ENCODE measurements at places on chromosomes 16 and 17.

DNA sequence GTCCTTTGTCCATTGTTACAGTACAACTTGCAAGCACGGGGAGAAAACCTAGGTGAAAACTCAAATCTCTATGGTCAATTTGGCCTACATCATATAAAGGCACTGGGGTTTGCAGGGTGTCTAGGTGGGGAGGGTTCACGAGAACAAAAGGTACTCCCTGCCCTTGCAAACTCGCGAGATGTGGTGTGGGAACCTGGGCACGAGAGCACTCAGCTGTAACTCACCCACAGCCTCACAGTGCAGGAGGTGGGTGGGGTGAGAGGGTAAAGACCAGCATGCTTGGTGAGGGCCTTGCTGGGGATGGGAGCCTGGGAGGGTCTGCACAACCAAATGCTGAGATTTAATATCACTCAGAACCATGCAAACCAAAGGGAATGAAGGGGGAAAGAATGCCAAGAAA is 18.4 kb upstream of the ZNF594 start:
- no peak for DNase-seq

GRCh38 chr16:23687034-23687808 is 8.5 kb downstream of the PLK1 start:
- no peak for DNase-seq

- DNase-seq: no peak
Measured at GRCh38 chr16:47858333-47858982, 297.3 kb downstream of the ABCC12 start.

GRCh38 chr17:71866095-71866494 is 254.7 kb upstream of the SOX9 start:
- DNase-seq: no peak

DNA sequence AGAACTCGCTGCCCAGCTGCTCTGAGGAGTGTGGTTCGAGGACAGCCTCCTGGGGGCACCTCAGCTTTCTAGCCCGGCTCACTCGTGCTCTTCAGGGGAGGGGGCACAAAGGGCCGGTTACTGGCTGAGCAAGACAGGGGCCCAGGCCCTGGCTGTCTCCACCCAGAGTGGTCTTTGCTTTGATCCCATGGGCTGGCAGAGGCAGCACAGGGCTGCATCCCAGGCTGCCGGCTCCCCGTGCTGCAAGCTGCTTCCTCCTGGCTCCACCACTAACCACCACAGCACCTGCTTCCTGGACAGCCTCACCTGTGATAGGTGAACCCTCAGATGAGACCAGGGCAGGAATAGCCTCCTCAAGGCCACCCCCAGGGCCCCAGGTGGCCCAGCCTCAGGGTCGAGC is 6.8 kb downstream of the SPPL2C start:
- no peak for DNase-seq

- no peak for DNase-seq
Measured at GRCh38 chr16:89880477-89881367, 7.3 kb downstream of the TCF25 start.

DNA sequence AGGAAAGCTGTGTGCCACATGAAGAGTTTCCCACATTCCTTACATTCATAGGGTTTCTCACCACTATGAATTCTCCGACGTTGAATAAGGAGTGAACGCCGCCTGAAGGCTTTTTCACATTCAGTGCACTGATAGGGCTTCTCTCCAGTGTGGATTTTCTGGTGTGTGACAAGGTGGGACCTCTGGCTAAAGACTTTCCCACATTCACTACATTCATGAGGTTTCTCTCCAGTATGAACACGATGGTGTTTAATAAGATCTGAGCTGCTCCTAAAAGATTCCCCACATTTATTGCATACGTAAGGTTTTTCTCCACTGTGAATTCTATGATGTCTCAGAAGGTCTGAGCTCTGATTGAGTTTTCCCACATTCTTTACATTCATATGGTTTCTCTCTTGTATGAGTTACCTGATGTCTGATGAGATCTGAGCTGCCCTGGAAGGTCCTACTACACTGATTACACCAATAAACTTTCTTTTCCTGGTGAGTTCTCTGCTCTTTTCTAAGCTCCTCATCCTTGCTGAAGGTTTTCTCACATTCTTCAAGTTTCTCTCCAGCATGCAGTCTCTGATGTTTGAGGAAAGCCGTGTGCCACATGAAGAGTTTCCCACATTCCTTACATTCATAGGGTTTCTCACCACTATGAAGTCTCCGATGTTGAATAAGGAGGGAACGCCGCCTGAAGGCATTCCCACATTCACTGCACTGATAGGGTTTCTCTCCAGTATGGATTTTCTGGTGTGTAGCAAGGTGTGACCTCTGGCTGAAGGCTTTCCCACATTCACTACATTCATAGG is 10.0 kb downstream of the ZNF594 start:
- no peak for DNase-seq

DNA sequence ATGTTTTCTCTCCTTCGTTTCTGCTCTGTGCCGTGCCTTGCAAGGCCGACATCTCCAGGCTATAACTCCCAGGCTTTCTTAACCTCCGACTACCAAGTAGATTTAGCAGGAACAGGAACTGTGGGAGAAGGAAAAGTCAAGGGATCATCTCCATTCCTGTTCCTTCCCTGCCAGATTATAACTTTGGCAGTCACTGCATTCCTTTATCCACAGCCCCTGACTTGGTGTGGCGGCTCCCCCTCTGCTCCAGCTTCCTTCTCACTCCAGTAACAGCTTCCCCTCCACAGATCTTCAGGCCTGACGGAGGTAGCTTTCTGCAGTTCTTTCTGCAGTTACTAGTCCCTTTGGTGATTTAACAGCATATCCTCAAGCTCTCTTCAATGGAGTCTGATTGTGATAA is 234.6 kb upstream of the MON1B start:
- no peak for DNase-seq

- no peak for DNase-seq
Measured at GRCh38 chr17:37824534-37825485, 80.0 kb upstream of the HNF1B start.

DNA sequence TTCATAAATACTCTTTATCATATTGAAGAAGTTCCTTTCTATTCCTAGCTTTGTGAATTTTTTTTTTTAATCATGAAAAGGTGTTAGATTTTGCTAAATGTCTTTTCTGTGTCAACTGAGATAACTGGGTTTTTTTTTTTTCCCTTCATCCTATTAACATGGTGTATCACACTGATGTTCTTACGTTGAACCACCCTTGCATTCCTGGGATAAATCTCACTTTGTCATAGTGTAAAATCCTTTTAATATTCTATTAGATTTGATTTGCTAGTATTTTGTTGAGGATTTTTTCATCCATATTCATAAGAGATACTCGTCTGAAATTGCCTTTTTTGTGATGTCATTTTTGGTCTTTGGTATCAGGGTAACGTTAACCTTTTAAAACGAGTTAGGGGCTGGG is 49.2 kb downstream of the CHCT1 start:
- no peak for DNase-seq

DNA sequence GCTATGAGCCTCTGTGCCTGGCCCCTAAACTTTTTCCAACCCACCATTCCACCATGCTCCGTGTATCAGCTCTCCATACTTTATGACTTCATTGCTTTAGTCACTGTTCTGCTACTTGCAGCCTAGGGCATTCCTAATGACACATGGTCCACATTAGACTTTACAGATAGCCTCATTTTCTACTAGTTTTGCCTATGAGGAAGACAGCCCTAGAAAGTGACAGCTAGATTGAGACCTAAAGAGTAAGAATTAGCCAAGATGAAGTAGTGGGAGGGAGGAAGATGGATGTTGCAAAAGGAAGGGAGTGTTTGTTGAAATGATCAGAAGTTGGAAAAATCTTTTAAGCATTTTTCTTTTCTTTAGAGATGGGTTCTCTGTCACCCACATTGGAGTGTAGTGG is 11.0 kb downstream of the C16orf54 start:
- no peak for DNase-seq

- DNase-seq: no peak
Measured at GRCh38 chr16:3155972-3156371, 21.1 kb downstream of the ZNF213 start.

DNA sequence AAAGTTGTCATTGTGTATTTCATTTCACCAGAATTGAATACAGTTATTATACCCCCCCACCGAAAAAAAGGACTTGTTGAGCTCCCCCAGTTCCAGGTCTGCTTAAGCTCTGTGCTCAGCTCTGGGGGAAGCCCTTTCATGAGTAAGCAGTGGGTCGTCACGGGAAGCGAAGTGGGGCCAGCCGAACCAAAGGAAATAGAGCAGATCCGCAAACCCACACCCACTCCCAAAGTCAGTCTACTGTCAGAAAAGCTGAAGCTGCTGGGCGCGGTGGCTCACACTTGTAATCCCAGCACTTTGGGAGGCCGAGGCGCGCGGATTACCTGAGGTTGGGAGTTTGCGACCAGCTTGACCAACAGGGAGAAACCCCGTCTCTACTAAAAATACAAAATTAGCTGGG is 50.1 kb downstream of the PECAM1 start:
- DNase-seq: no peak

- DNase-seq: no peak
Measured at GRCh38 chr16:17368446-17368845, 102.3 kb downstream of the XYLT1 start.

DNA sequence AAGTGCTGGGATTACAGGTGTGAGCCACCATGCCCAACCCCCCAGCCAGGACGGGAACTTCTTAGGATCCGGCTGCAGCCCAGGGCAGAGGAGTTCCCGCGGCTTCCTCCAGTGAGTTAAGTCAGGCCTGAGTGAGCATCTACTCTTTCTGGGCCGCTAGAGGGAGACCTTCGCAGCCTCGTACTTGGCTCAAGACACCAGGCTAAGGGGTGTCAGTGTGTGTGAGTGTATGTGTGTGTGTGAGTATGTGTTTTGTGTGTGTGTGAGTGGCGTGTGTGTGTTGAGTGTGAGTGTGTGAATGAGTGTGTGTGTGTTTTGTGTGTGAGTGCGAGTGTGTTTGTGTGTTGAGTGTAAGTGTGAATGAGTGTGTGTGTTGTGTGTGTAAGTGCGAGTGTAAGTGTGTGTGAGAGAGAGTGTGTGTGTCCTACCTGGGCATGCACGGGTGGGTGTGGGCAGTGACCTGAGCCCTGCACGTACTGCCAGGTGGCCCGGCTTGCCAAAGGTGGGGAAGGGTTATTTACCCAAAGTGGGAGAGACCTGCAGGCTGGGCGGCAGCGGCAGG is 58.5 kb downstream of the TMEM235 start:
- DNase-seq: peak; percentile 93

- DNase-seq: no peak
Measured at GRCh38 chr17:12977008-12977751, 40.6 kb downstream of the ELAC2 start.

DNA sequence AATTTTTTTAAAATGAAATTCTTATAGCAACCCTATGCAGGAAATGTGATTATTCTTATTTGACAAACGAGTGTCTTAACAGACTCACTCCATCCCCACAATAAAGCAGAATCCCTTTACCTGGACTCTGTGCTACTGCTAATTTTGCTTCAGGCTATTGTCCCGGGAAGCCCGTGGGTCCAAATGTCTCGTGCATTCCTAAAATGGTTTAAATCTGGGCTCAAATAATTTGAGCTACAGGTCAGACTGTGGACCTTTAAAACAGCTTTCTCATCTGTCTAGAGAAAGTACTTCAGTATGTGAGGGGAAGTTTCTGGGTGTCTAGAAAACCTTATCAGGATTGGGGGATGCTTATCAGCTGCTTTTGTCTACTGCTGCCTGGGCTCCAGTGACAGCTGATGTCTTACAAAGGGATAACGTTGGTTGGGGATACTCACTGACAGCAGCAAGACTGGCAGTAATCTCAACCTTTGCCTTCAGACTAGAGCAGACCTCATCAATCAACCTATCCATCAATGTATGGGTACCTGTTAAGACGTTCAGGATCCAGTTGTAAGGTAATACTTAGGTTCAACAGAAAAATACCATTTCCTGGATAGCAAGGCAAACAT is 197.9 kb upstream of the CDH11 start:
- no peak for DNase-seq

- DNase-seq: peak; percentile 88
Measured at GRCh38 chr16:25109643-25110042, 1.9 kb upstream of the LCMT1 start.

GRCh38 chr16:81456523-81457325 is 12.1 kb downstream of the CMIP start:
- DNase-seq: no peak

DNA sequence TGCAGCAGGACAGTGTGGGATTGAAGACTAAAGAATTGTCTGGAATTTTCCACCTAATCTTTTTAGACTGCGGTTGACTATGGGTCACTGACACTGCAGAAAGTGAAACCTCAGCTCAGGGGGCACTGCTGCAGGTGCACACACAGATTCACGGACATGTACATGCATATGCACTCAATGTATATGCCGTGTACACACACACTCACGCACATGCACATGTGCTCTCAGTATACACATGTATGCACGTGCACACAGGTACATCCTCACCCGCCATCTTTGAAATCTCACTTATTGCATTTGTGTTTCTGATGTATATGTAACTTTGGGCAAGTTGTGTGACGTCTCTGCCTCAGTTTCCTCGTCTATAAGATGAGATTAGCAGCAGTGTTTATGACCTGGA is 27.3 kb downstream of the CMIP start:
- no peak for DNase-seq

GRCh38 chr17:1737531-1738291 is 5.0 kb upstream of the SERPINF2 start:
- DNase-seq: no peak

DNA sequence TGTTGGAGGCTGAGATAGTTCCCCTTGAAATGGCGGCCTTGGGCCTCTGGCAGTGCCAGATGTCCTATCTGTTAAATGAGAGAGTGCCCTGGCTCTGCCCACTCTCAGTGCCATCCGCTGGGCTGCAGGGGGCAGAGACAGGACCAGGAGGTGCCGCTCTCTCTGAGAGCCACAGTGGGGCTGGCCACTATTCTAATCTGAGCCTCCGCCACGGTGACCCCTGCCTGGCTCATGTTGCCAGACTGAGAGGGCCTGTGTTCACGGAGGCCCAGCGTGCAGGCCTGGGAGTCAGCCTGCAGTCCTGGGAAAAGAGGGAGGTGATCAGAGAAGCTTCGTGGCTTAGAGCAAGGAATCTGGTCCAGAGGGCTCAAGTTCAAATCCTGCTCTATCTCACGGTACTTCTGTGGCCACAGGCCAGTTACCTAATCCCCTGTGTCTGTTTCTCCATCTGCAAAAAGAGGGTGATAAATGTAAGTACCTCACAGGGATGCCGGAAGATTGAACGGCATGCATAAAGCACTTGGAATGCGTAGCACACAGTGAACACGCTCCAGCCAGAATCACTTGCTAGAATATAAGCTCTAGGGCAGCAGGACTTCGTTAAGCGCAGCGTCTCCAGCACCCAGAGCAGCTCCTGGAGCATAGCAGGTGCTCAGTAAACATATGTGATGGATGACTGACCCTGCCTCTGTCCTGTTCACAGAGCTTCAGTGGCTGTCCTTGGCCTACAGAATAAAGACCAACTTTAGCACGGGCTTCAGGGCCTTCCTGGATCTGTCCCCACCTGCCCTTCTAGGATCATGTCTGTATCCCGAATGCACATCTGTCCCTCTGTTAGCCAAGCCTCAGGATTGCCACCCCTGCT is 6.3 kb downstream of the ATP2A3 start:
- no peak for DNase-seq

- DNase-seq: no peak
Measured at GRCh38 chr17:36705283-36705795, 104.0 kb downstream of the MRM1 start.

All from fibroblast of gingiva (primary cell).